ENCODE measurements at places on chromosomes 12 and 14.

DNA sequence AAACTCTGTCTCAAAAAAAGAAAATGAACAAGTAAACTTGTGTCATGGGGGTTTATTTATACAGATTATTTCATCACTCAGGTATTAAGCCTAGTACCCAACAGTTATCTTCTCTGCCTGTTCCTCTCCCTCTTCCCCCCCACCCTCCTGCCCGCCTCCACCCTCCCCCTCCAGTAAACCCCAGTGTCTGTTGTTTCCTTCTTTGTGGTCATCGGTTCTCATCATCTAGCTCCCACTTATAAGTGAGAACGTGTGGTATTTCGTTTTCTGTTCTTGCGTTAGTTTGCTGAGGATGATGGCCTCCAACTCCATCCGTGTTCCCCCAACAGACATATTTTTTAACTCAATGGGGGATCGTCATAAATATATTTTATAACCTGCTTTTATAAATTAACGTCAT lies 12.3 kb downstream of the IL31 start:
- no peak for DNase-seq

DNA sequence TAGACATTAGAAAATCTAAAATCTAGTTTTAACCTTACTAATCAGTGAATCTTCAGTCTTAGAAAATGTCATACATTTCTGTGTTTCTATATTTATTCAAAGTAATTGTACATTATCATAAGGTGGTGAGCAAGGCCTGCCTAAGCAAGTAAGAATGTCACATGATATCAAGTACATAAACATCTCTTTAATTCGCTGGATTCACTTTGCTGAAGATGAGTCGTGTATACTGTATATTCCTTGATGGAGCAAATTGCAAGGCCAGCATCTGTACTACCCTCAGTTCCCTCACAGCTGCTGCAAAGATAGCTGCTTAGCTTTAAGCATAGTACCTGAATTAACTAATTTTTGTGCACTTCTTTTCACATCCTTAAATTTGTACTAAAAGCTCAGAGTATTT lies 8.5 kb upstream of the AK7 start:
- DNase-seq, result no peak

DNA sequence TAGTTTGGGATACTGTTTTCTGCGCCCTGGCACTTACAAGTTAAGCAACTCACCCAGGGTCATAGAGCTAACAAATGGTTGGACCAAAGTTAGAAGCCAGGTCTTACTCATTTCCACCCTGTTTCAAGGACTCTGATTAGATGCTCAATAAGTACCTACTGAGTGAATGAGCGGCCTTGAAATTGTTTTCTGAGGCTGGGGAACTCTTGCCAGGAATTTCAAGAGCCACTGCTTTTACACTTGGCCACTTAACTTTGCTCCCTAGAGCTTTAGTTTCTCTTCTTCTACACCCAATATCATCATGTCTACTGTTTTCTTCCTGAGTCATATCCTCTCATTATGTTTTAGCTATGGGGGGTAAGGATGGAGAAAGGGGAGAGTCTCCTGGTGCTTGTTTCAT lies 431.6 kb downstream of the ZFP36L1 start:
- DNase-seq, result no peak

- no peak for DNase-seq
Observed at GRCh38 chr14:103767336-103767894, 51.8 kb downstream of the ZFYVE21 start.

- no peak for DNase-seq
Observed at GRCh38 chr12:53223389-53224060, 8.5 kb downstream of the RARG start.

GRCh38 chr12:104870797-104871196 lies 87.3 kb downstream of the SLC41A2 start:
- DNase-seq, result no peak

DNA sequence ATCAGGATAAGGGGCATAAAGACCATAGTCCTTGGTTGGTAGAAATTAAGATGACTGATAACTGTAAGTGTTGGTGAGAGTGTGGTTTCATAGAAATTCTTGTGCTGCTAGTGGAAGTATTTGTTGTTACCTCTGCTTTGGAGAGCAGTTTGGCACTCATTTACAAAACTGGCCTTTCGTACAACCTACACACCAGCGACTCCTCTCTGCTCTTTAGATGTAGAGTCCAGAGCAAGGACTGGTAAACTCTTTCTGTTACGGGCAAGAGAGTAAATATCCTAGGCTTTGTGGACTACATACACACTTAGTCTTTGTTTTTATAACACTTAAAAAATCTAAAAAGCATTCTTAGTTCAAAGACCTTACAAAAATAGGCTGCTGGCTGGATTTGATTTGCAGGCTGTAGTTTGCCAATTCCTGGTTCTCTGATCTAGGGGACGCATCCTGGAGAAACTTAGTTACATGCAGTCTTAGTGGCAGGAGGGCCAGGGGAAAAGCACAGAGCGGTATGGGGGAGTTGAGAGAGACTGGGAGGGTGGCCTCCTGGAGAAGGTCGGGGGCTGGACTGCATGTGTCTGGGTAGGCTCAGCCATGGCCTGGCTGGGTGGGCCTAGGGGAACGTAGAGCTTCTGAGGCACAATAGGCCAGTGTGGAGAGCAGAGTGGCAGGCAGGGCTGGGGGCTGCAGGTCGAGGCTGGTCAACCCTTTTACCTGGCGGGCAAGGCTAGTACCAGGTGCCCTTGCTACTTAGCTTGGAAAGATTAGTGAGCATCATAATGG lies 55.3 kb upstream of the AMN start:
- DNase-seq, result no peak

- no peak for DNase-seq
Observed at GRCh38 chr14:59181791-59182190, 6.7 kb upstream of the DAAM1 start.

DNA sequence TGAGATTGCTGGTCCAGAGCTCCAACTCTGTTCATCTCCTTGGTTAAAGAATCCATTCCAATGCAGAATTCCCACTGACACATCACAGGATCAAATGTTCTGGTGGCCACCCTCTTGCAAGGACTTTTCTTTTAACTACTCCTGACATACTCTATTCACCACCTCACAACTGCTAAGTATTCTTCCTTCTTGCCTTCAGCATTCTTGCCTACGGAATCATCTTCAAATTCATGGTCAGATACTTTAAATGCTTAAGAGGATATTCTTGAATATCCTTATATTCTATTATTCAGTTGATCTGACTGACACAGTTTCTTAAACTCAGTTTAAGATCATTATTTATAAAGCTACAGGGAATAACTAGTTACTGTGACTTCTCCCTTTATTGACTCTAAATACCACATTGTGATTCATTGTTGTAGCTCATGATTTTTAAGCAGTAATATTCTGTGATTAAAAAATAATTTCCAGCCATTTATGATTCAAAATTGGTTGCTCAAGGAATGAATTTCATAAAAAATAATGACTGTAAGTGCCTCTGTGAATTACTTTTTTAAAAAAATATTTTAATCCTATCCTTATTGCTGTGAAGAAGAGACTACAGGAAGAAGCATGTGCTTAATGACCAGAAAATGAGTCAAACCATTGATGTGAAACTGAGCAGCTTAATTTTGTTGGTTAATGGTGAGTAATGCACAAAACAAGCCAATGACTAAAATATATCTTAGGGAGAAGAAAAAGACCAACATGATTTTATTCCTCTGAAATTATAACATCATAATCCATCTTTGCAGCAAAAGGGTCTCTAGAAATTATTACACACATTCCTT lies 207.1 kb downstream of the PIK3C2G start:
- DNase-seq, result no peak

GRCh38 chr12:27002141-27002540 lies 12.0 kb downstream of the TM7SF3 start:
- no peak for DNase-seq

- DNase-seq, result no peak
Observed at GRCh38 chr14:72652179-72652578, 241.7 kb downstream of the DPF3 start.

GRCh38 chr14:71202881-71203280 lies 295.6 kb downstream of the PCNX1 start:
- DNase-seq, result no peak

DNA sequence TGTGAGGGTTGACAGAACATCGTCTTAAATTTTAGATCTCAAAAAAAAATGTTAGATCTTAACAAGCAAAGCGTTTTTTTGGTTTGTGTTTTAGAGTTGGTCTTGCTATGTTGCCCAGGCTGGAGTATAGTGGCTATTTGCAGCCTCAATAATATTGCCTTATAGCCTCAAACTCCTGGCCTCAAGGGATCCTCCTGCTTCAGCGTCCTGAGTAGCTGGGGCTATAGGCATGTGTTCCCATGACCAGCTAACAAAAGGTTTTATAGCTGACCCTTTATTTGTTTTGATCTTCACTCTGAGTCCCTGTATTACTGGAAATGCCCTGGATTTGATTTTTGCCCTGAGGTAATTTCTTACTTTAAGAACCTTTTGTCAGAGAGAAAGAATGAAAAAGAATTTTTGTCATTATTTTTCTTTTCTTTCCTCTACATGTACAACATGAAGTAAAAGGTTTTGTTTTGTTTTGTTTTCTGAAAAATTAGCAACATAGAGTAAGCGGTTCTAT lies 5.2 kb downstream of the INHBC start:
- DNase-seq, result no peak

DNA sequence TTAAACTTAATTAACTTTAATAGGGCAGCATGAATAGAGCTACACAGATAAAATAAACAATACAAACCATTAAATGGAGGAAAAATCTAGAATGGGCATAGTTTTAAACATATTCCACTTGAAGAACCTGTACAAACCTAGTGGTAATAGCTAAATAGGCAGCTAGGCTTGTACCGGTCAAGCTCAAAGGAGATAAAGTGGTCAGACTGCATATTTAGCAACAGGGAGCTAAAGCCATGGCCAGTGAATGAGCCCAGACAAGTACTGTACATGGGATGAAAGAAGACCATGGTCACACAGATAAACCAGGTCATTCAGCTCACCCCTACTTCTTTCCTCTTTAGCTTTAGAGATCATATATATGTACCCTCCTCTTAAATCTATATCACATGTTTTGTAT lies 186.6 kb upstream of the KRR1 start:
- no peak for DNase-seq

- DNase-seq, result no peak
Observed at GRCh38 chr14:69693801-69694729, 72.9 kb upstream of the SRSF5 start.

- DNase-seq, result peak; percentile 64
Observed at GRCh38 chr12:62438098-62438692, 28.4 kb upstream of the MON2 start.

- DNase-seq, result no peak
Observed at GRCh38 chr12:43320281-43320680, 231.7 kb downstream of the ADAMTS20 start.

DNA sequence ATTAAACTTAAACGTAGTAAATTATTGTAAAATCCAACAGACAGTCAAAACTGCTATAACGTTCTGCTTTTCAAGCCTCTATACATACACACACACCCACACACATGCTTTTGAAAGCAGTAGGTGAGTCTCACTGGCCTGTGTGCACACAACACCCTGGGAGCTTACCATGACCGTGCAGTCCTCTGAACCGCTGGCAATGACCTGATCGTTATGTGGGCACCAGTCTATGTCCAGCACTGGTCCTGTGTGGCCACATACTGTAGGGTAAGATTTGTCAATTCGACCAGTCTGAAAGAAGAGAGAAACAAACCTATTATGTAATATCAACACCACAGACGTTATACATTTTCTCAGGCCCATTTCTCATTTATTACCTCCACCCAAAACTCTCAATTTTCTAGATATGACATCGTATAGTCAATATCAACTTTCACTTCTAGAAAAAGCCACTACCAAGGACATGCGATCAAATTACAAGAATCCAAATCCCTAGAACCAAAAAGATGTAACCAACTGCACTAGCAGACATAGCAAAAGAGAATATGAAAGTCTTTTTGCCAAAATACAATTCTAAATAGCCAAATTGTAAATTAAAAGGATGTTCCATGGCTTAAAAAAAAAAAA lies 44.5 kb upstream of the SELPLG start:
- DNase-seq, result no peak

DNA sequence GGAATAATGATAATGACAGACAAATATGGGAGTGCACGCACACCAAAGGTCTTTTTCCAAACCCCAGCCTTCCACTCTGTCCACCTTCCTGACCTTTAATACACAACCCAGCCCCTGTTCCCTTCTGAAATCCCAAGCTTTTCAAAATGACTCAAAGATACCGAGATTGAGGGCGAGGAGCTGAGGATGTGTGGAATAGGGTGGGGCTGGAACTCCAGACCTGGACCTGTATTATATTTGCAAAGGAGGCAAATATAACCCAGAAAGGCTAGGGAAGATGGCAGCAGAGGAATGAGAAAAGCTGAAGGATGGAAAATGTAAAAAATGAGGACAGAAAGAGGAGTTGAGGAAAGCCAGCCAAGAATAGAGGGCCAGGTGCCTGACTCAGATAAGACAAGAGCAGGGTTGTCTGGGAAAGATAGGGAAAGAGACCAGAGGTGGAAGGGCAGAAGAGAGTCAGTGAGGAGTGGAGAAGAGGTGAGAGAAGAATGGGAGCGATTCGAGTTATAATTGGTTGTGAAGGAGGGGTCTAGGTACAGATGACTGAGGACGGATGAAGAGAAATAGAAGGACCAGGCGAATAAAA lies 1.0 kb upstream of the PTMS start:
- no peak for DNase-seq

DNA sequence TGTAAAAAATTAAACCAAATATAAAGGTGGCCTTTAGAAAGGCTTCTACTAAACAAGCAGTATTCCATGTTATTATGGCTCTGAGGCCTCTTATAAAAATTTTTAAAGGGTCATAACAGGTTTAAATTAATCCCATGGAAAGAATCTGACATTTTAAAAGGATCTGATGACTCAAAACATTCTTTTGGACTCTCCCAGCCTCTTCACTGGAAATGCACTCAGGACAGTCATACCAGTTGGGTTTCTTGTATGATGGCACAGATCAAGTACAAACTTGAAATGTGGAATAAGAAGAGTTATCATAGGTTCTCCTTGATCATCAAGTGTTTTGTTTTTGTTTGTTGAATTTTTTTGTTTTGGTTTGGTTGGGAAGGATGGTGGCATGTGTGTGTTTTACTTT lies 50.8 kb downstream of the PPP2R5E start:
- DNase-seq, result no peak

DNA sequence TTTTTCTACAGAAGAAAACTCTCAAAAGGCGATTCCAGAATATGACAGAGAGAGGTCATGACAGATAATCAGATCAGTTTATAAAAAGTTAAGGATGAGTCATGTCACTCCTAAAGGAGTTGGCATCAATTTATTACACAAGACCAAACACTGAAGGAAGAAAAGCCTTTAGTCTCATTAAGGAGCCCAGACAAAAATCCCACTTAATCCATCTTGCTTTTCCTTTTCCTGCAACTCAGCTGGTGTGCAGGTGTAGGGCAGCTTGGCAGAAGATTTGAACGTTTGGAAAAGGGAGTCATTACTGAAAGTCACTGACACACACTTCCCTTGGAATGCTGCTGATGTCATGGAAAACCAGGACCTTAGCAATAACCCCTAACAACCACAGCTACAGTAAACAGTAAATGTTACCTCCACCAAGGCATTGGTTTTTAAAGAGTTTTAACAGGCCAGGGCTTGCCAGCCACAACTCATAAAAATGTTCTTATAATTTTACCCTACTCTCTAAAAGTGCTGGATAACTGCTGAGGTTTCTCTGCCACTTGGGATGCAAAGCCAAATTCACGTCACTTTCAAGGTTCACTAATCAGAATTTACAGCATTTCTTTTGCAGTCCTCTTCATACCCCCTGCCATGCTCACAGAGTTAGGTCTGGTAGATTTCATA lies 320.6 kb downstream of the RAD51B start:
- peak; percentile 10 for DNase-seq

Measured in endothelial cell (in vitro differentiated cells).